Activated T-cell treated with anti-CD3 and anti-CD28 coated beads for 24 hours (primary cell): ENCODE measurements at places on chromosomes 1 and 21.
A peak's percentile ranks its signal among the peaks of the same experiment; 100 is the strongest.

DNA sequence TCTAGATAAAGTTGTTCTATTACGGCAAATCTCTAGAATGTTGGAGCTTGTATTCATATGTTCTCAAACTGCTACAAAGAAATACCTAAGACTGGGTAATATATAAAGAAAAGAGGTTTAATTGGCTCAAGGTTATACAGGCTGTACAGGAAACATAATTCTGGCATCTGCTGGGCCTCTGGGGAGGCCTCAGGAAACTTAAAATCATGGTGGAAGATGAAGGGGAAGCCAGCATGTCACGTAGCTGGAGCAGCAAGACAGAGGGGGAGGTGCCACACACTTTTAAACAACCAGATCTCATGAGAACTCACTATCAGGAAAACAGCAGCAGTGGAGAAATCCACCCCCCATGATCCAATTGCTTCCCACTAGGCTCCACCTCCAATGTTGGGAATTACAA lies 390.4 kb upstream of the ADGRL4 start:
- DNase-seq = no peak

GRCh38 chr1:243482141-243483022 lies 226.5 kb downstream of the SDCCAG8 start:
- no peak for DNase-seq

DNA sequence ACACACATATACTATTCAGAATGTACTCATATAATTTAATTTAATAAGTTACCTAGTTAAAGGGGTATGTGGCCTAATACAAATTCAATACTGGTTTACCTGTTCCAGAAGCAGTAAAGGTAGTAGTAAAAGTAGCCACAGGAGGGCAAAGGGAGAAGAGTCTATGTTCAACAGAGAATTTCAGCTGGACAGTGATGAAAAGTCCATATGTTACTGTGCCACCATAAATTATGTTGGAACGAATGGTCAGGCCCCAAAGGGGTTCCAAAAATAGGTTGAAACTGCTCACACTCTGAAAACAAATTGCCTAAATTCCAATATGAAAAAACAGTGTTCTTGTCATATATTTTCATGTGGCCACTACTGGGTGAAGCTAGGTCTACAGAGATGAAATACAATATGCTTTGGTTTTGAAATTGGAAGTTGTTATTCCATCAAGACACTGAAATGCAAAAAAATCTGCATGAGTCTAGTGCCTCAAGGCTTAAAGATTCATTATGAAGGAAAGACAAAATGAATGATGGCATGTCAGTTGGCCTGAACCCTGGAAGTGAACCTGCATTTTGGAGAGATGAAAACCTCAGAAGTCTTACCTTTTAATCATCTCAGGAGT lies 78.4 kb downstream of the GPATCH2 start:
- no peak for DNase-seq

GRCh38 chr21:38321568-38321967 lies 64.8 kb downstream of the KCNJ15 start:
- DNase-seq = no peak

DNA sequence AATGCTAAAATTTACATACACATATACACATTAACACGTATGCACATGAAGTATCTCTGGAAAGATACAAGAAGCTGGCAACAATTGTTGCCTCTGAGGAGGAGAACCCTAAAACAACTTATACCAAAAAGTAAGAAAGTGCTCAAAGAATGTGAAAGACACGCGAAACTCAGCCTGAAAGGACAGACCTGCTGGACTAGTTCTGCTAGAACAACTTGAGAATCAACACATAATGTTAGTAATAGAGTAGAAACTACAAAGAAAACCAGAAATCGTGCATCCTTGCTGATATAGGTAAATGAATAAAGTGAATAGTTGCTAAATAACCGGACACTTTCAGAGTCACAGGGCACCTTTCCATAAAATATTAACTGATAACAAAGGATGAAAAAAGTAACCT lies 242.5 kb downstream of the RERE start:
- DNase-seq = no peak

DNA sequence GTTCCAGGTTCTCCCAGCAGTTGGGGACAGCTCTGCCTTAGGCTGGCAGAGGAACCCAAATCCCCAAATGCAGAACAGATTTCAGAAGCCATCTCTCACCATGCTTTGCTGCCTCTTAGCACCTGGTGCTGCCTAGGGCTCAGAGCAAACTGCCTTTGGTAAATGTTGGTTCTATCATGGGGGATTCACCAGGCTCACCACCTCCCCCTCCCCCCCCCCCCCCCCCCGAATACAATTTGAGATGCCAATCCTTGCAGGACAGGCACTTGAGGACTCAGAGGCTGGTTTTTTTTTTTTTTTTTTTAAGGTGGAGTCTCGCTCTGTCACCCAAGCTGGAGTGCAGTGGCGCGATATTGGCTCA lies 447 bp upstream of the PAQR6 start:
- DNase-seq = no peak

DNA sequence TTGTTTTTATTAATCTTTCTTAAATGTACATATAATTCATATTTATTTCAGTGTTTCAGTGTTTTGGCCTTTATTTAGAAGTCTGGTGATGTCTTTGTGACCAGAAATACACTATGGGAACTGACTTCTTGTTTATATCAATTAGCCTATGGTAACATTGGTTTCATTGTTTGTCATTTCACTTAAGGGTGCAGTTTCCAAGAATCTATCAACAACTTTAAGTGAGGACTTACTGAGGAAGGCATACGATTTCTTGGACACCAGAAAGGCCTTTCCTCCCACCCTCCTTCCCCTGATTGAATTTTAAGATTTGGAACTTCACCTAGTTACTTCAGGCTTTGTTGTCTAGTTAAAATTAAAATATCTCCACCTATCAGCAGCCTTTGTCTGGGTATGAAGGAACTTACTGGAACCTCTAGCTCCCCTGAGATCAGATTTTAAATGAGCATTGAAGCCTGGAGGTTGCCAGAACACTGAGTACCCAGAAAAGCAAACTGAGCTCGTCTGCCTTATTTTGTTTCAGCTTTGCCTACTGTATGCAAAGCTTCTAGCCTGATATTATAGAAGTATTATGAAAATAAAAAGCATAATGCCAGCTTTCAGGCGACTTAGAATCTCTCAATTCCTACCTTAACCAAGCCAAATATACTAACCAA lies 34.2 kb downstream of the HLCS start:
- no peak for DNase-seq

DNA sequence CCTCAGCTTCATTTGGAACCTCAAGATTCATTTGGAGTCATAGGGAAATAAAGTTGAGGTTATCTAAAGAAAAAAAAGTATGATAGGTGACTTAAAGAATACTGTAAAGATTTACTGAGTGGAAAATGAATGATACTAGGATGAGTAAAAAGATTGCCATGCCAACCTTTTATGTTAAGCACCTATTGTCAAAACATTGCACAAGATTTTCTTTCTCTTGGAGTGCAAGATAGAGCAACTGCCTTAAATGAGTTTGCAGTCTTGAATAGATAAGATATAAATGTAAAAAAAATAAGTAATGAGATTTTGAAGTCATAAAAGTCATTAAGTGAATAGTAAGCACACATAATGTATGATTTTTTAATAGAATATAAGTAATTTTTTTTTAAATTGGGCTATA lies 5.1 kb upstream of the ANGPTL1 start:
- no peak for DNase-seq

DNA sequence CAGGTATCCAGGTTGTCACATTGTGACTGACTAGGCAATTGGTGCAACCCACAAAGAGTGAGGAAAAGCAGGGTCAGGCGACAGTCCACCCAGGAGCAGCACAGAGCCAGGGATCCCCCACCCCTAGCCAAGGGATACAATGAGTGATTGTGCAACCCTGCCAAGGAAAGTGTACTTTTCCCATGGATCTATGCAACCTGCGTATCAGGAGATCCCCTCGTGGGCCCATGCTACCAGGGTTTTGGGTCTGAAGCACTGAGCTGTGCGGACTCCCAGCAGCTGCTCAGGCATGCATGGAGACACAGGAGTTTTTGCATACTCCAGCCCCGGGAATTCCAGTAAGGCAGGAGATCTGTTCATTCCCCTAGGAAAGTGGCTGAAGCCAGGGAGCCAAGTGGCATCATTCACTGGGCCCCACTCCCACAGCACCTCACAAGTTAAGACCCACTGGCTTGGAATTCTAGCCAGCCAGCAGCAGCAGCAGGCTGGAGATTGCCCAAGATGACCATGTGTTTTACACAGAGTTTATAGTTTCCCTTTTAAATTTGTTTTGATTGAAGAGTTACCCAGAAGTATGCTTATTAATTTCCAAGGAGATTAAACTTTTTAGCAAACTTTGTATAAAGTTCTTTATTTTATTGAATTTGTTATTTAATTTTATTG lies 136.0 kb downstream of the LTN1 start:
- no peak for DNase-seq

GRCh38 chr1:45191418-45191783 lies 15.0 kb downstream of the ZSWIM5 start:
- no peak for DNase-seq

GRCh38 chr1:220733086-220733601 lies 15.0 kb upstream of the MTARC2 start:
- DNase-seq = peak; percentile 77

- DNase-seq = no peak
Measured at GRCh38 chr1:226710501-226710900, 28.6 kb downstream of the ITPKB start.

GRCh38 chr1:86477256-86477655 lies 8.5 kb downstream of the CLCA1 start:
- DNase-seq = no peak

DNA sequence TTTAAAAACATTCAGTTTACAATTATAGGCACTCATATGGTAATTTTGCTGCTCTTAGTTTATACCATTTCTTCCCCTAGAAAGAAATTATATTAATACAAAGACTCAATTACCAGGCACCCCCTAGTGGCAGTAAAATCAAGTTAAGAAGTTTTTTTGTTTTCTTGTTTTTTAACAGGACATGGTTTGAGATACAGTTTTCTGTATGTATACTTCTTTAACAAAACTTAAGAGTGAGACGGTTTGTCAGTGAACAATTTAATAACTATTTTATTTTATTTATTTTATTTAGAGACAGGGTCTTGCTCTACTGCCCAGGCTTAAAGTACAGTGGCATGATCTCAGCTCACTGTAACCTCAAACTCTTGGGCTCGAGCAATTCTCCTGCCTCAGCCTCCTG lies 224.6 kb downstream of the FAF1 start:
- DNase-seq = no peak

DNA sequence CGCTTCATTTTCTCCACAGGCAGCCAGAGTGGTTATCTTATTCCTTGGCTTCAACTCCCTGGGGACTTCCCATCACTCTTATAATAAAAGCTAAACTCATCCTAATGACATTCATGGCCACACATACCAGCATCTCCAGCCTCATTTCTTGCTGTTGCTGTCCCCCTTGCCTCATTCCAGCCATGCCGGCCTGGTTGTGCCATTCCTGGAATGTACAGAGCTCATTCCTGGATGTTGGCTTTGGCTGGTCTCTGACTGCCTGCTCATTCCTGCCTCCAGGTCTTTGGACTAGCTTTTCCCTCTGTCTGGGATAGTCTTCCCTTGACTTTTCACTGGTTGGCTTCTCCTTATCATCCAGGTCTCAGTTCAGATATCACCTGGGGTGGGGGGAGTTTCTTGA lies 2.4 kb upstream of the PEF1 start:
- no peak for DNase-seq
